ENCODE measurements at places on chromosomes 16 and 17.

DNA sequence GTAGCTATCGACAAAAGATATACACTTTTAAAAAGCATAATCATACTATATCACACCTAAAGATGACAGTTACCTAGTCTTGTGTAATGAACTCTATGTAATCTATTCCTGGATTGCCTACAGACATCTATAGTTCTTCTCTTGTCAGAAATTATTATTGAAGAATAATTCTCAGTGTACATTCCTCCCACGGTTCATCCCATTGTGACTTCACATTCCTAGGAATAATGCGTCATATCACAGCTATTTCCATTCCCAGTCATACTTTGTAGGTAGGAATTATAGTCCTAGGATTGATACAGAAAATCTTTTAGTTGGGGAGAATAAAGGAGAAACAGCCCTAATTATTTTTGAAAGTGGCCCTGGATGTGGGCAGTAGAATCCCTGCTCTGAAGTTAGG, 44.0 kb upstream of the ABCC11 start:
- DNase-seq: no peak

DNA sequence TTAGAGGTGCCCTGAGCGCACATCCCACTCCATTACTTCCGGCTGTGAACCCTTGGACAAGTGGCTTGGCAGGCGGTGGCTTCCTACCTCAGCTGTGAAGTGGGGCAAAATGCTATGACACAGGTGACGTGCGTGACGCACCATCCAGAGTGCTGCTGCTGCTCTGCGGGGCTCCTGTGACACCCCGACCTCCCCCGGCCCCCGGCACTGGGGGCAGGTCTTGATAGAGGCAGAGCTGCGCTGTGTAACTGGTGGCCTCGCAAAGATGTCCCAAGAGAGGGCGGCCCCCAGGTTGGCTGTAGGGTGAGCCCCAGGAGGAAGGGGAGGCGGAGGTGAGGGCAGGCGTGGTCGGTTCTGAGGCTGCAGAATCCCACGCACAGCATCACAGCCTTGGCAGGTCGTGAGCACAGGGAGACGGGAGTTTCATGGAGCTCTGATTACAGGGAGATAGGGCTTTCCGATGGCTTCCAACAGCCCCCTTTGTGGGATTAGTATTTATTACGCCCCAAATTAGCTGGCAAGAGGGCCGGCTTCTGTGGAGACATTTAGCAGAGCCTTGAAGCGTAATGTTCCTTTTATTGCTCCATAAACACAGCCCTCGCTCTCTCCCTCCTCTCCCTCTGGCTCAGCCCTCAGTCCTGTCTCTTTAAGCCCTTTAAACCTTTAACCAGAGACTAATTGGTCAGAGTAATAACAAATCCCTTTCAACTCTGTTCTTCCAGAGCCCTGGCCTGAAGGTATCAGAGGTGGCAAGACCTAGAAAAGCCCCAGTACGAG, 328.1 kb downstream of the C16orf95 start:
- DNase-seq: no peak

DNA sequence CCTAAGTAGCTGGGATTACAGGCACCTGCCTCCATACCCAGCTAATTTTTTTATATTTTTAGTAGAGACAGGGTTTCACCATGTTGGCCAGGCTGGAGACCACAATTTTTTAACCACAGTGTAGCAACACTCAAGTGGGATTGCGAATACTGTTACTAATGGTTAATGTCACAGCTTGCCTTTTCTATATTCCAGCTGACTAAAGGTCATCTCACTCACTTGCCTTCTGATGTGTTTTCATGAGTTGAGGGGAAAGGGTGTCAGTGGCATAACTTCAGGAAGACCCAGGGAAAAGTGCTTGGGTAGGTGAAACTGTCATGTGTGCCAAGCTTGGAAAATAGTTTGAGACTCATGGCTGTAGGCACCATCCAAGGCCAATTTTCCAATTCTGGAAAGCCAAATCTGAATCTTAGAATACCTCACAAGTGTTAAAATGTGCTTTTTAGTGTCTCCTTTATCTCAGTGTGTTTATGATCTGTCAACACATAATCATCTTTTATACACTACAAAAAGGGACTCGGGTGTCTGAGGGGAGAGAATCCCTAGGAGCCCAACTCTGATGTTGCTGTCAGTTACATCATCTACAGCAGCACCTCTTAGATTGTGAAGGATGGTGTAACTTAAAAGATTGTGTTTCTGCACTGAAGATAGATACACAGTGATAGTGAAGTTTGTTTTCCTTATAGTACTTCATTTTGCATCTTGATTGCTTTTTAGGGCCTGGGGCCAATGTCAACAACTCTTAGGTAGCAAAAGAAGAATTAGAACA, 27.1 kb downstream of the OGFOD1 start:
- no peak for DNase-seq

DNA sequence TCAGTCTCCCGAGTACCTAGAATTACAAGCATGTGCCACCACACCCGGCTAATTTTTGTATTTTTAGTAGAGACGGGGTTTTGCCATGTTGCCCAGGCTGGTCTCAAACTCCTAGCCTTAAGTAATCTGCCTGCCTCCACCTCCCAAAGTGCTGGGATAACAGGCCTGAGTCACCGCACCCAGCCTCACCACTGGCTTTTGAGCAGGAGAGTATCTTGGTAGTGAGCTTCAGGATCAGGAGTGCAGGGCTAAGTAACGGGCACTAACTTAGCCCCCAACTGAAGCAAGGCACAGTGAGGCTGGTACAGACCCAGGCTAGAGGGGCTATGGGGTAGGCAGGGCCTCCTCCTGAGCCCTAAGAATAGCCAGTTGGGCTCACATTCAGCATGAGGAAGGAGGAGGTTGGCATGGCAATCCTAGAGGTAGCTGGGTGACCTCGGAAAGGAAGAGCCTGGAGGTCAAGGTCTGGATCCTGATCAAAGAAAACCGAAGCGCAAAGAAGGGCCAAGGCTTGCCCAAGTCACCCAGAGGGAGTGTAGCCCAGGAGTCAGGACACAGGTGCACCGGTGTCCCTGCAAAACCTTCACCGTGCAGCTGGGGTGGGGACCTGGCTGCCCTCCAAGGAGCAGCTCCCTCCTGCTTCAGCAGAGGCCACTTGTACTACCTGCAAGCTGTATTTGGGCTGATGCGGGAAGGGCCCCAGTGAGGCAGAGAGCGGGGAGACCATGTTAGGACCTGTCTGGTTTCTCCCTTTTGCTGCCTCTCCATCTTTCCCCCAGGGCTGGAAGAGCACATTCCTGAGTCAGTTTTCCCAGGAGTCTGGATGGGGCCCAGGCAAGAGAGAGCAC, 1.3 kb upstream of the ADGRG5 start:
- no peak for DNase-seq

DNA sequence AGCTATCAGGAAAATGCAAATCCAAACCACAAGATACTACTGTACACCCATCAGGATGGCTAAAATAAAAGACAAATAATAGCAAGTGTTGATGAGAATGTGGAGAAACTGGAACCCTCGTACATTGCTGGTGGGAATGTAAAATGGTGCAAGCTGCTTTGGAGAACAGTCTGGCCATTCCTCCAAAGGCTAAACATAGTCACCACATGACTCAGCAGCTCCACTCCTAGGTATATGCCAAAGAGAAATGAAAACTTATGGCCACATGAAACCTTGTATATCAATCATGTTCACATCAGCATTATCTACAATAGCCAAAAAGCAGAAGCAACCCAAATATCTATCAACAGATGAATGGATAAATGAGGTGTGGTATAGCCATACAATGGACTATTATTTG, 28.5 kb downstream of the VAC14 start:
- no peak for DNase-seq

GRCh38 chr17:39531252-39531651, 70.0 kb downstream of the CDK12 start:
- no peak for DNase-seq

- no peak for DNase-seq
These were observed 1.2 kb downstream of the NAGLU start for GRCh38 chr17:42537156-42537805.

- DNase-seq: no peak
These were observed 59.7 kb downstream of the RNF112 start for GRCh38 chr17:19470530-19471261.

DNA sequence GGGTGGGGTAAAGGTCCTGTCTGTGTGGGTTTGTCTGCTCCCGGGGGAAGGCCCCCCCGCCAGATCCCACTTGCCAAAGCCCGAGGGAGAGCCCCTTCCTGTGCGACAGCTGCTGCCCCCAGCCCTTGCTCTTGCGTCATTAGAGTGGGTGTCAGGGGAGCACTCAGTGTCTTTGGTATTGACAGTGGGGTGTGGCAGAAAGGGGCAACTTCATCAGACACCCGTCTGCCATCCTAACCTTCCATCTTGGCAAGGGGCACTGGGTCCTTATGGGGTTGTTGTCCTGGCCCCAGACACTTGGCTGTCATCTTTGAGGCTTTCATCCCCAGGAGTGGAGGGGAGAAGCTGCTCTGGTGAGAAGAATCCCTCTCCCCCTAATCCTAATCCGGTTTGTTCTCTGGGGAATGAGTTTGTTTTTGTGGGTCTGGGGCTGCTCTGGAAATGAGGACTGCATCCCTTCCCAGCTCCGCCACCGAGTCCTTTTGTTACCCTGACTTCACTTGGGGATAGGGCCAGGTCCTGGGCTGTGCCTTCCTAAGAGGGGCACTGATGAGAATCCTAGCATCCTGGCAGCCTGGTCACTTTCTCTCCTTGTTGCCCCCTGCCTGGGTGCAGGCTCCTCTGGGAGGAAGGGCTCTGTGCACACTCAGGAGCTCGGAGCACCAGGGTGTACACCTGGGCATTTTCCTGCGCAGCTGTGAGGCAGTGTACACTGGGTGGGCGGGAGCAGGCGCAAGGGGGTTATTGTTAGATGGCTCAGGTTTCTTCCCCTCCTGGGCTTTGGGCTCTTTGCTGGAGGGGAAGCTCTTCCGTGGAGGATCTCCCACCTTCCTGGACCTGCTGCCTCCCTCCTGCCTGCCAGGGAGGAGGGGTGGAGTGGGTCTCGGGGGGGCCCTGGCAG, 21.1 kb downstream of the GJD3 start:
- no peak for DNase-seq

DNA sequence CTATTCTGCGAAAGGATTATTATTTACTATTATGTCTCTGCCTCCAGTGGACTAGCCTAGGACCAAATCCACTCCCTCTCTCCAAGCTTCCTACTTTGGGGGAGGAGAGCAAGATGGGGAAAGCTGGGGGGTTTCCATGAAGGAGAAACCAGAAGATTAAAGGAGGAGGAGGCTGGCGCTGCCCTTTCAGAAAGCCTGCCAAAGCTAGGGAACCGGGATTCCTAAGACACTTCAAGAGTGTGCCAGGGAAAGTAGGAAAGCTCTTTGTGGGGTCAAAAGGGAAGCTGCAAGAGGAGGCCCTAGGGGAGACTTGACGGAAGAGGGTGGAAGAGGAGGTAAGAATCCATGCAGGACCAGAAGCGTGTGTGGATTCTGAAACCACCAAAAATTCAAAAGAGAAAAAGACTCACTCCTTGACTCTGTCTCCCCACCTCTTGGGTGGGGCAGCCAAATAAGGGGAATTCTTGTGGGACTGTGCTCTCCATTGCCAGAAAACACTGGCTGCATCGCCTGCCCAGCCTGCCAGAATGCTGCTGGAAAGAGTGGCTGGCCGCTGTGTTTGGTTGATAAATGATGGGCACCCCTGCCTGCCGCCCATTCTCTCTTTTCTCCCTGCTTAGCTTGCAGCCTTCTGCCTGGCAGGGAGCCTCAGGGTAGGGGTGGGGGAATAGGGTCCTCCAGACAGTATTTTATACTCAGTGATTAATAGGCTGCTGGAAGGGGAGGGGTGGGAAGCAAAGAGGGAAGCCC, 11.8 kb upstream of the KAT7 start:
- DNase-seq: no peak

DNA sequence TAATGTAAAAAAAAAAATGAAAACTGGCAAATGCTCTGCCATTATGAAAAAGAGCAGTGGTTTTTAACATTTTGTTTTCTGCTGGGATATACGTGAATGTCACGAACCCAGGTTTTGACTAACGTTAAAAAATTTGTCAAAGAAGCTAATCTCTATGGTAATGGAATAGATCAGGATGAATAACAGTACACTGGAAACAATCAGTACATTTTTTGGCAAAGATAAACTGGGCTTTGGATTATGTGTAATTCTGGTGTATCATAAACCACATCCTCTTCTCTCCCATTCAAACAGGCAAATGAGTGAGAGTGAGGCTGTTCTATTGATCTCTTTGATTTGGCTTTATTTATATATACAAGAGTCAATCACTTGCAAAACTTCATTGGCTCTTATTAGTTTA, 207.0 kb upstream of the IRX3 start:
- no peak for DNase-seq

DNA sequence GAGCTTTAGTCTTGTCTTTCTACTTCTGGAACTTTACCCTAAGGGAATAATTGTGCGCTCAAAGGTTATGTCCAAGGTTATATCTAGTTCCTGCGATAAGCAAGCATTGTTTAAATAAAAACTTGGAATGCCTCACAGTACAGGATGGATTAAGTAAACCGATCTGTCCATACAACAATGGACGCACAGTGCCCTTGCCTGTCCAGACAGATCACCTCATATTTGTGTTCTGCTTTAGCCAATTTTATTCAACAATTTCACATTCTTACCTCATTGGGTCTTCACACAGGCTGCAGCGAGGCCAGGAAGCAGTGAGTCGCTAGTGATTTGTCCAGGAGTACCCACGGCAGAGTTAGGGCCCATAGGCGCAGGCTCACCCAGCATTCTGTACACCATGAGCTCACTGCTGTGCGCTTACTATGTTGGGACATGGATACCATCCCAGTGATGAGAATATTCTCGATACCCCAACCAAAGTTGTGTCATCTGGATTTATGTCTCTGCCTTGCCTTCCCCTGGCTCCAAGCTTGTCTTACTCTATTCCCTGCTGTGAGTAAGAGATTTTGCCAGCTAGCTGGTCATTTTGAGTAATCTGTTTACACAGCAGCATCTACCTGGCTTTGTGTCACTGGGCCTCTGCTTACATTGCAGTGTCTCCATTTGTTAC, 39.8 kb downstream of the USP43 start:
- no peak for DNase-seq

DNA sequence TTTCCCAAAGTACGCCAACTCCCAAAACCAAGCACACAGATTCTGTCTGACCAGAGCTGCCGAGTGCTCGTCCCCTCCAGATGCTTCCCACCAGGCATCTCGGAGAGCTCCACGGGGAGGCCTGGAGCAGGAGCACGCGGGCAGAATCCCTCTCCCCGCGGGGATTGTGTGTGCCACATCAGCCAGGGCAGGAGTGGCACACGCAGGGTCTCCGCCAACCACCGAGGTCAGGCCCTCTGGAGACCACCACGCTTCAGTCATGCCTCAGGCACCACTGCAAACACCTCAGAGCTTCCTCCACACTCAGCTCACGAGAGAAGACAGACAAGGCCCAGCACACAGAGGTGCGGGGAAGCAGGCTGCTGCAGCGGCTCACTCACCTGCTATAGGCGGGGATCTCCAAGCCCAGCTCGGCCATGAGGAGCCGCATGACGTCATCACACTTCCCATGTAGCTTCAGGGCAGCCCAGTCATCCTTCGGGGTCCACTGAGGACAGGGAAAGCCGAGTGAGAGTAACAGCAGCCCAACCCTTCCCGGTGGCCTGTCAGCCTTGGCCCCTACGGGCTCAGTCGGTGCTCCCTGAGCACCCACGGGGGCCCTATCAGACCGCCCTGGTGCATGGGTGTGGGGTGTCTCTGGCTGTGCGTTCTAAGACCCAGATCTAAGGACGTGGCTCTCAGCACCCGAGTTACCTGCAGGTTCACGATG, 2.3 kb upstream of the PCYT2 start:
- DNase-seq: no peak

All from stimulated activated CD8-positive, alpha-beta memory T cell treated with anti-CD3 and anti-CD28 coated beads, Interleukin-15, amount 100 ng/mL, for 48 hours (primary cell).